Left colon (tissue), 2 donors: ENCODE measurements at places on chromosomes 7 and 10. TPM values are rescaled to one million over a fixed set of nuclear protein-coding genes. Genes with fewer than 3 reads are reported as not detected.

DNA sequence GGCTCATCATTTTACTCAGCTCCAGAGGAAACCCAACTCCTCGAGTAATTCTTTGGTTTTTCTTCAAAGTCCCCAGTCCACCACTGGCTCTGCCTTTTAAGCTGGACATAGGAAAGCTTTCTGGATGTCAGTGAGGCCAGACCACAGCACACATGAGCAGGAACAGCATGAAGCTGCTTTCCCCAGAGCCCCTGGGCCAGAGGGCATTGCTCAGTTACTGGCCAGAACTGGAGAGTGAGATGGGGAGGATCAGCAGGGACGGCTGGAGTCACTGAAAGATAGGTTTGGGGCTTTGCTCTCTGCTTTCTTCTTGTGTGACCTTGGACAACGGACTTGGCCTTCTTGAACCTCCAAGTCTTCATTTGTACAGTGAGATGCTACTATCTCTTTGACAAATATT lies 43.1 kb downstream of the PARP12 start:
- DNase-seq = no peak

DNA sequence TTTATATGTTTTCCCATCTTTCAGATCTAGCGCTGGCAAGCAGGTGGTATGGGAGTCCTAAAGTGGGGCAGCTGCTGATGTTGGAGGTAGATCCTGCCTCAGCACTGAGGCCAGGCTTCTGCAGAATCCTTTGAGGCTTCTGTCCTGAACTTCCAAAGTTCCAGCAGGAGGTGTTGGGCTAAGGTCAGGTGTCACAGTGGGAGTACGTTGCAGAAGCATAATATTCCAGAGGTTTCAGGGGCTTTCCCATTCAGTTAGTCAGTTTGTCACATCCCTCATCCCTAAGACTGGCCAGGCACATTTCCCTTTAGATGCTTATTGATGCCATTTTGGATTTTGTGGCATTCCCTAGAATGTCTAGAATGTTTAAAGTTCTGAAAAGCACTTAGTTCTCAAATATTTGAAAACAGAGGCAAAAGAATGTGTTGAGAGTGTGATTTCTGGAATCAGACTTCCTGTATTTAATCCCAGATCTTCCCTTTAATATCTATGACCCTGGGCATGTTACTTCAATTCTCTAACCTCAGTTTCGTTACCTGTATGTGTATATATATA lies 319.1 kb upstream of the PHYHIPL start:
- DNase-seq = no peak

GRCh38 chr10:104862-105565 lies 30.2 kb upstream of the ZMYND11 start:
- DNase-seq = no peak

The SUPV3L1 gene
- total RNA-seq = 24.3 TPM

DNA sequence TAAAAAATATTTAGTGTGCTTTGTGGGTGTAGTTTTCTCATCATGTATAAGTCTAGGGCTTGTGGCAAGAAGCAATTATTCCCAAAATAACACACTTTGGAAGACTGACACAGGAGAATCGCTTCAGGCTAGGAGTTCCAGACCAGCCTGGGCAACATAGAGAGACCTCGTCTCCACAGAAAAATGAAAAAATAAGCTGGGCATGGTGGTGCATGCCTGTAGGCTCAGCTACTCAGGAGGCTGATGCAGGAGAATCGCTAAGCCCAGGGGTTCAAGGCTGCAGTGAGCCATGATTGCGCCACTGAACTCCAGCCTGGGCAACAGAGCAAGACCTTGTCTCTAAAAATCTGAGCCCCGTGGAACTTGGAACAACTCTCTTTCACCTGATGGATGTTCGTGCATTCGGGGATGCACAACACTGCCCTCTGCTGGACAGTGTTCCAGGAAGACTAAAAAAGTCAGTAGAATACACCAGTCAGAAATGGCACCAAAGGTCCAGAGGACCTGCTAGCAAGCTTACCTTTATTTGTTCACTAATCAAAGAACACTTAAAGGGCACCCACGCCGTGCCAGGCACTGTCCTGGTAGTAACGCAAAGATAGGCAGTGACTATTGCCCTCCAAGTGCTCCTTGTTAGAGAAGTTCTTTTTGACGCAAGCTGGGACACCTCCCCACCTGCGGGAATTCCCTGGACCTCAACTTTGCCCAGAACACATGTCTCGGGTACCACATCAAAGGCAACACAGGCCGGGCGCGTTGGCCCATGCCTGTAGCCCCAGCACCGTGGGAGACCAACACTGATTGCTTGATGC lies 81.9 kb upstream of the CALN1 start:
- DNase-seq = peak; percentile 79

The ZNF248 gene
- total RNA-seq = 8.4 TPM

- no peak for DNase-seq
Observed at GRCh38 chr7:116669769-116670168, 2.2 kb upstream of the MET start.

DNA sequence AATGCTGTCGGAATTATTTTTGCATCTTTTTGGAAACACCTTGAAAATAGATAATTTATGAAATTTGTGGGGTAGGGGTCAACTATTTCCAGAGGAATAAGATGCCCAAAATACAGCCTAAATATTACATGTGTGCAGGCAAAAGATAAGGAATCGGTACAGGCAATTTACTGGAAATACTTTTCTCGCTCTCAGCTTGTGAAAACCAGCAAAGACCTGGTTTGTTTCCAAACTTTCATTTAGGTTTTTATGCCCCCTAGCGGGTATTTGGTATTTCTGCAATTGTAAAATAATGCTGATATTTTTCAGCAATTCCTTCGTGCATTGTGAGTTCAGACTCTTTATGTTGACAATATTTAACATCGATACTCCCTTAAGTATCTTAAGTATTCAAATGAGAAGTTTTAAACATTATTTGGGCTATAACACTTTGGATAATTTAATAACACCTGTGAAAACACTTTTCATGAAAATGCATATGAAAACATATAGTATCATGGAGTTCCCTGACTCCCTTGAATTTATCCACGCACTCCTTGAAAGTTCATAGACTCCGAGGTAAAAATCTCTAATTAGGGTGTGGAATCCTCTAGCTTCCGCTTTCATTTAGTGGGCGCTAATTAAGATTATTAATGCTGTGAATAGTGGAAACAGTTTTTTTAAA lies 132.4 kb downstream of the TSPAN12 start:
- DNase-seq = no peak

The CALHM1 gene
- not detected for total RNA-seq

The LAMB1 gene
- 132 TPM for total RNA-seq

The OR6V1 gene
- total RNA-seq = not detected

The LIPN gene
- not detected for total RNA-seq

The BTAF1 gene
- 29.7 TPM for total RNA-seq

The PLXDC2 gene
- total RNA-seq = 37.3 TPM

GRCh38 chr7:43530553-43531410 lies 52.1 kb upstream of the STK17A start:
- no peak for DNase-seq

- no peak for DNase-seq
Observed at GRCh38 chr7:152072421-152072820, 46.9 kb downstream of the GALNT11 start.

DNA sequence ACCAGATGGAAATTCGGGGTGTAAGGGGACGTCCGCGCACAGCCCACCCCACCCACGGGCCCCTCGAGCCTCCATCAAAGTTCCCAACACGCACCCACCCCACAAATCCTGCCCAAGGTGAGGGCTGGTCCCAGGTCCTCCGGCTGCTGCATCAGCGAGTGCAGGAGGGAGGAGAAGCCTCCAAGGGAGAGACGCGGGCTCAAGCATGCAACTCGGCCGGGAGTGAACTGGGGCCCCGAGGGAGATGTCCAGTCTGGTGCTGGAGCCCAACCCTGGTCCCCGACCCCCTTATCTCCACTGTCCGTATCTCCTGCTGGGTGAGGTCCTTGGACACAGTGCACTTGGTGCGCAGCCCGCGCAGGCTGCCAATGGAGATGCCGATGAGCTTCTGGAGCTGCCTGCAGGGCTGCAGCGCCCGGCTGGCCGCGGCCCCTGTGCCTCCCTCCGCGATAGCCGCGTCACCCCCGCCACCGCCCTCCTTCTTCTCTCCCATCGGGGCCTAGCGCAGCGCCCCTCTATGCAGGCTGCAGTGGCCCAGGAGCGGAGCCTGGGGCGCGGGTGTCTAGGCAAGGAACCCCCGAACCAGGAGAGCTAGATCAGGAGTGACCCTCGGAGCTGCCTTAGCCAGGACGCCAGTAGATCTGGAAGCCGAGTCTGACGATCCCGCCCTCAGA lies 489.2 kb downstream of the ZNF33B start:
- peak; percentile 25 for DNase-seq

The POT1 gene
- 12.1 TPM for total RNA-seq

The OR13A1 gene
- not detected for total RNA-seq
